SHP77 (cell line): ENCODE measurements at places on chromosomes 2 and 18.

DNA sequence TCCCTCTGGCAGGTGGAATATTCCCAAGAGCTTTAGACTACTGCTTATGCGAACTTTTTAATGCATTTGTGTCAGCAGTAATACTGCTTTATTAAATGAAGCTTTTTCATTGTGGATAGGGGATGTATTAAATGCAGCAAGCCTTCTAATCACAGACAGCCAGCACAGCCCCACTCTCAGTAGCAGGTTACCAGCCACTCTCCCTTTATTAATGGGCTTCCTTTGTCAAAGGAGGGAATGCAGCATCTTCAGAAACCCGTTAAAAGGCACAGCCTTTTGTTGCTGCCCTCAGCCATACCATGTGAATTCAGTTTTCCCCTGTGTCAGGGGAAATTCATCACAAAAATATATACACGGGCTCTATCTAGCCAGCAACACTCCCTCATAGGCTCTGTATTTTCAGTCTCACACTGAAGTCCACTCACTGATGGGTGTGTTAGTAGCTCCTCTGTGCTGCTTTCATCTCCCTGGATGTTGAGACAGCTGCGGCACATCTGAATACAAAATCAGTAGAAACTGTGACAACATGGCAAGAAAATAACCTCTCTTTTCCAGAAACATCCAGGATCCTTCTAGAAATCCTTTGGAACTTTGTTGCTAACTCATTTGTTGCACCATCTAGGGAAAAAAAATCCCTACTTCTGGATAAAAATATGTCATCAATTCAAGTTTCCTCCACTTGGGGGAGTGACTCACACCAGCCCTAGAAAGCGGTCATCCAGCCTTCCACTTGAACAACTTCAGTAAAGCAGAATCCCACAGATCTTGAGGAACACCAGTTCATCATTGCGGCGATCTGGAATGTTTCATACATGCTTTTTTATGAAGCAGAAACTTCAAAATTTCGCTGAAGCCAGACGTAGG lies 48.4 kb downstream of the LRRTM1 start:
- no peak for DNase-seq

GRCh38 chr2:38886063-38886462 lies 3.6 kb upstream of the ARHGEF33 start:
- no peak for DNase-seq

- DNase-seq: no peak
These were observed 465.9 kb upstream of the ID2 start for GRCh38 chr2:8215982-8216381.

DNA sequence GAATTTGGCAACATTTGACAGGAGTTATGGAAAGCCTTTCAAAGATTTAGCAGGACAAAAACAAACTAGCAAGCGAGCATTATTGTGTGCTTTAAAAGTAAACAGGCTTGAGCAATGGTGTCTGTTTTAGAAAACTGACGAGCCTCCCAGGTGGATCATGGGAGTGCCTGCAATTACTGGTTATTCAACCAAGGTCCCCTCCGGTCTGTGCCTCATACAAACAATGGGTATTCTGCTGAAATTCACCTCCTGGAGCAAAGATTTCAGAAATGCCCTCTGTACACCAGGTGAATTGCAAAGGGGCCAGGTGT lies 22.4 kb downstream of the RTP5 start:
- DNase-seq: no peak

GRCh38 chr18:25517881-25518715 lies 166.1 kb upstream of the ZNF521 start:
- no peak for DNase-seq

DNA sequence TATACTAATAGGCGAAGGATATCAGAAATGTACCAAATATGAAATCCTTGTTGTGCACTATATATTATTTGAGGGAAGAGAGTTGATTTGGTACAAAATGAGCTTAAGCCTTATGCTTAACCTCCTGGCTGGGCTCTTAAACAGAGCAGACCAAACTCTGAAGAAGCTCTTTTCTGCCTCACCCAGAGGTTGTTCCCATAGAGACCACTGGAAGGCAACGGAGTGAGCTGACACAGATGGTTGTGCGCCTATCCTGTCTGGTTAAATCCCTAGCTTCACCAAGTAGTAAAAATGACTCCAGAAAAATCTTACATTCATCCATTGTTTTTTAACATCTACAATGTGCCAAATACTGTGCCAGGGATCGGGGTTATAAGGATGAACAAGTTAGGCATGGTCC lies 55.9 kb upstream of the NOL4 start:
- no peak for DNase-seq

DNA sequence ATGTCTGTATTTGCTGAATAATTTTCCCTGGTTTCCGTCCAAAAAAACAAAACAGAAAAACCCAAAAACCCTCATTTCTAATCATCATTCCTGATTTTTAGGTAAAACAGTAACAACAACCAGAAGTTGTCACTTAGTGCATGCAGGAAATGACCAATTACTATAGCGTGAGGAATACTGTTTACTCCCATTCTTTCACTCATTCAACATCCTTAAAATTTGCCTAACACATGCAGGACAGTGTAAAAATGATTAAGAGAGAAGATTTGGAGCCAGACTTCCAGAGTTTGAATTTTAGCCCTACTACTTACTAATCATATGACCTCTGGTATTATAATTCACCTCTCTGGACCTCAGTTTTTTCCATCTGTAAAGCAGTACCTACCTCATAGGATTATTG lies 83.1 kb downstream of the FIGN start:
- no peak for DNase-seq

GRCh38 chr2:123179526-123179925 lies 845.6 kb upstream of the CNTNAP5 start:
- no peak for DNase-seq

DNA sequence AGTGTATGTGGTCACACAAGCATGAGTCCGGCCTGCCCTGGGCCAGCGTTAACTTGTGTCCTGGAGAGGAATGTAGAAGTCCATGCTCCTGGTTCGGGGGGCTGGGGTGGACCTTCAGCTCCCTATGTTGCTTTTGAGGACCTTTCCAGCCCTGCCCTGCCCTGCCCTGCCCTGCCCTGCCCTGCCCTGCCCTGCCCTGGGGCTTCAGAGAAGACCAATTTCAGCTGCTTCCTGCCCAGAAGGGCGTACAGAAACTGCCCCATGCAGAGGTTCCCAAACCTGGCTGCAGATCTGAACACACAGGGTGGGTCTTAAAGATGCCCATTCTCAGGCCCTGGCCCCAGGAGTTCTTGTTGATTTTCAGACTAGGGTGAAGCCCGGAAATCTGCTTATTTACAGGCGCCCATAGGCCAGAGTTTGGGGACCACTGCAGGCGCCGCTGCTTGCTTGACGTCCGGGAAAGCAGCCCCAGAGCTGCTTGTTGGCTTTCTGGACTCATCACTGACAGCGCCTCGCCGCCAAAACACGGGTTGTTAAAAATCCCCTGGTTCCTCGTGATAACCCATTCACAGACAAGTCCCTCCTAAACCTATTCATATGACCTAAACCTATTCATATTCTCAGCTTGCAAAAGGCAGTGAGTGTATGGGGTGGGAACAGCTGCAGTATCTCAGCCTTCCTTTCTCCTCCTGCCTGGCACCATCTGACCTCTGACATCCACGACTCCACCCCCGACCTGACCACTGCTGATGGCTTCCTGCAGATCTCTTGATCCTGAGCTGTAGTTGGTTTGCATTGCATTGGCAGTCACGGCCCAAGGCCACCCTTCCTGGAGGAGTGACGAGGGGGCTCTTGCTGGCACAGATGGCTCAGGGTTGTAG lies 198.3 kb downstream of the GLI2 start:
- DNase-seq: no peak

DNA sequence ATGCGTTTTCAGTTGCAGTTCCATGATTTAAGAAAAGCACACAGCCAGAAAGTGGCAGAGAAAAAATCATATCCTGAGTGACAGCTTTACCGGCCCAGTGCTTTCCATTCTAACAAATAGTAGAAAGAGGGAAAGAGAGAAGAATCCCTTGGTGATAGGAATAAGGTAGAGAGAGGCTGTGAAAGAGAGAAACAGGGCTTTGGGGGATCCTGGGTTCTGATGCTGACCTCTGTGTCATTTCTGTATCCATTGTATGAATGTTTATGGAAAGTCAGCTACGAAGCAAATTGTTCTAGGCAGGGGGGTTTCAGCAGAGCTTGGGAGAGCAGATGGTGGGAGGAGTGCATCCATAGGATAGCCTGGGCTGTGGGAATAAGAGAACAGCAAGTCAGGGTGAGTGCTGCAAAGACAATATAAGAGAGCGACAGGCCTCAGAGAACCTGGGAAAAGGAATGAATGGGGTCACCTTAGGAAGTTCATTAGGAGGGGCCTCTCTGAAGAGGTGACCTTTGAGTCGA lies 203.4 kb upstream of the TNP1 start:
- DNase-seq: no peak

GRCh38 chr2:63654959-63655358 lies 66.2 kb downstream of the MDH1 start:
- no peak for DNase-seq

- DNase-seq: no peak
These were observed 31.3 kb downstream of the PPM1B start for GRCh38 chr2:44200011-44200410.

- DNase-seq: no peak
These were observed 444.9 kb upstream of the MAP2 start for GRCh38 chr2:208978946-208979345.

DNA sequence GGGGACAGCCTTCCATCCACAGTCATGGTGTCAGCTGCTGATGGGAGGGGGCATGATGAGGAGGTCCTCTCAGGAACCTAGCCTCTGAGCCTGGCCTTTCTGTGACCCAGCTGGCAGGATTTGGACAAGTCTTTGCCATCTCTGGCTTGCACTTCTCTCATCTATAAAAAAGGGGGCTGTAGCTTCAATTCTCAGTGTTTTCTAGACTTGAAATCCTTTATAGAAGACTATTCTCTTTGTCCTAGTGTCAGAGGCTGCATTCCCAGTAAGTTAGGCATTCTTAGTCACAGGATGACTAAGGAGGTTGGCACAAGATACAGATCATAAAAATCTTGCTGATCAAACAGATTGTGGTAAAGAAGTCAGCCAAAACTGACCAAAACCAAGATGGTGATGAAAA lies 958.5 kb downstream of the CNTNAP5 start:
- DNase-seq: no peak

GRCh38 chr2:12094134-12094533 lies 347.7 kb downstream of the LPIN1 start:
- DNase-seq: no peak

GRCh38 chr2:216371721-216372702 lies at the start of gene MARCHF4:
MARCHF4 (minus strand) TSS chr2:216372483; CDS start chr2:216370260, 2,223 bp downstream.
- peak; percentile 85 for DNase-seq

DNA sequence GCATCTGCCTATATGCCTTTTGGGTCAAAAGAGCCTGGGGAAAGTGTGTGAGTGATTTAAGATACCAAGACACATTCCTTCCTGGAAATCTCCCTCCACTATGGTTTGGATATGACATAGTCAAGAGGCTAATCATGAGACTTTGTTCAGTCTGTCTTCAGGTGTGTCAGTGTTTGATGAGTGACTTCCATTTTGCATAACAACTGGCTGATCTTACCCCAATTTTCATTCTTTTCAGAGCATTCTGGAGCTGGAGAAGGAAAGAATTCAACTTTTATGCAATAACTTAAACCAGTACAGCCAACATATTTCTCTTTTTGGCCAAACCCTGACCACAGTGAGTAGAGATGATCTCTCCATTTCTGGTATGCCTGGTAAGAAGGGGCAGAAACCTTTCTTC lies 39.4 kb downstream of the SPC25 start:
- DNase-seq: no peak

DNA sequence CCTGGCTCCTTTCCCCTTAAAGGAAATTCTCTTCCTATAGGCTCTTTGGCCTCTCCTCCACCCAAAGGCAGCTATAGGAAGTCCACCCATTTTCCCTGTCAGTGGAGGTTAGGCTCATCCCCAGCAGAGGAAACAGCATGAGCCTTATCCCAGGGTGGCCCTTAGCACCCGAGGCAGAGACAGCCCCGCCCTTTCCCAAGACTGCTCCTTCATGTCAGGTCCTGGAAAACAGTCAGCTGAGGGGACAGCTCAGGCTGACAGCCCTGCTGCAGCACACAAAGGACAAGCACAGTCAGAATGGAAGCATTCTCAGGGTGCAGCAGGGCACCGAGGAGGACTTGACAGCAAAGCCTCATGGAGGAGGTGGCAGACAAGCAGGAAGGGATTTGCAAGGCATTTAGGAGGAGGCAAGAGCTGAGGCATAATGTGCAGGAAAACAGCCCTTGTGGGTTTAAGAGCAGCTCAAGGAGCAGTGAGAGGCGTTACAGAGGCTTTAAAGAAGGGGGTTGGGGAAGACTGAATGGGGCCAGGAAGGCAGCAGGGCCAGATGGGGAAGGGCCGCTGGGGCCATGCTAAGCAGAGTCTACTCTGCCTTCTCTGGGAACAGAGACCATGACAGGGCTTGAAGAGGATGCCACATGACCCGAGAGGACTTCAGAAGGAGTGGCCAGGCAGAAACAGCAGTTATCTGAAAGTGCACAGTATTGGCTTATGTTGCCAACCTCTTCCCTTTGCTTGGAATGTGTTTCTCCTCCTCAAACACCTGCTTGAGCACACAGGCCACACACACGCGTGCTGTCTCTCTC lies 216.6 kb downstream of the SH3BP4 start:
- no peak for DNase-seq

DNA sequence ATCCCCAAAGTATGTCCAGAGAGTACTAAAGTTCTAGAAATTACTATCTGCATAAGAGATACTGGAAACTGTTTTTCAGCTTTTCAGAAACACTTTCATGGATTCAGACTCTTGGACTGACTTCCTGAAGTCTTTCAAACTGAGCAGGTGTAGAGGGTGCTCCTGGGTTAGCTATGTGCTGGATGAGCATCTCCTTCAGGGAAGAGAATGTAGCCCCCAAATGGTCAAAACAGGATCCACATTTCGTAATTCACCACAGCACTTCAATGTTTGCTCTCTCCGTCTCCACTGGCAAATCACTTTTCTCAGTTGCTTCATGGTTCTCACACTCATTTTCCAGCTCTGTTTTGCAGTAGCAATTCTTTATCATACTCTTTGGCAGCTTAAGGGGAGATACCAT lies 23.2 kb upstream of the SATB2 start:
- DNase-seq: no peak

- DNase-seq: no peak
These were observed 85.8 kb downstream of the CERS6 start for GRCh38 chr2:168541858-168542257.

- DNase-seq: peak; percentile 54
These were observed 117.3 kb upstream of the SEC11C start for GRCh38 chr18:59022167-59022945.

DNA sequence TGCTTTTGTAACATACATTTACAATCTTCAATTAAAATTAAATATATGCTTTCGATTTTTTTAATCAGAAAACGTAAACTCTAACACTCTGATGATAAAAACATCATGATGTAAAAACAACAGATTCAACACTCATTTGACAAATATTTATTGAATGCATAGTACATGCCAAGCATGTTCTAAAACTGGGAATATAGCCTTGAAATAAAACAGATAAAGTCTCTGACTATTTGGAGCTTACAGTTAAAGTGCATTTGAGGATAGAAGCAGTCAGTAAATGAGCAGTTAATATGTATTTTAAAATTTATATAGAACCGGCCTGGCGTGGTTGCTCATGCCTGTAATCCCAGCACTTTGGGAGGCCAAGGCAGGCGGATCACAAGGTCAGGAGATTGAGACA lies 47.8 kb downstream of the TMX3 start:
- no peak for DNase-seq
